ENCODE measurements at places on chromosomes 11 and 22.

GRCh38 chr11:10937385-10937771, 79.5 kb upstream of the ZBED5 start:
- no peak for DNase-seq

GRCh38 chr22:41925783-41926460, 684 bp downstream of the TNFRSF13C start:
- peak; percentile 52 for DNase-seq

- no peak for DNase-seq
Measured at GRCh38 chr11:121367001-121367843, 74.7 kb downstream of the SC5D start.

- no peak for DNase-seq
Measured at GRCh38 chr11:104725796-104726408, 172.4 kb downstream of the CASP12 start.

DNA sequence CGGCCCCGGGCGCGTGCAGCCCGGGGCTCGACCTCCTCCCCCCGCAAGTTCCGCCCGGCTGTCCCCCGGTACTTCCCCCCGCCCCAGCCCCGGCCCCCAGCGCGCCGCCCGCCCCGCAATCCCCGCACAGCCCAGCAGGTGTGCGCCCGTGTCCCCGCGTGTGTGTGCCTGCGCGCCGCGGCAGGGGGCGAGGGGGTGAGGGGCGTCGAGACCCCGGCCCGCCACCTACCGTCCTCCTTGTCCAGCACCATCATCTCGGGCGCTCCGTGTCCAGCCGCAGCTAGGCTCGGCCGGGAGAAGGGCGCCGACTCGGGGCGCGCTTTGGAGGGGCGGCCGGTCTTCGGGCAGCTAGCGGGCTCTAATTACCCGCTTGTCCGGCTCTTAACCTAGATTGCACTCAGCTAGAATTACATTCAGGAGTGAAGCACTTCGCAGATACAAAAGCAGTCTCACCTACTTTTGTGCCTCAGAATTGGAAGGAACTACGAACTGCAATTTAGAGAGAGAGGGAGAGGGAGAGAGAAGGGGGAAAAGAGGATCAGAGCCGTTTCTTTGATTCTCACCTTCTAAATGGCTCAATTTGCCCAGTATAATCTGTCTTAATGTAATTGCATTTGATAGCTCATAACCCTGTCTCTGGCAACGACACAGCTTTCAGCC, 439 bp downstream of the LMO1 start:
- no peak for DNase-seq

GRCh38 chr11:2518111-2518982, 73.5 kb downstream of the KCNQ1 start:
- DNase-seq, result no peak

DNA sequence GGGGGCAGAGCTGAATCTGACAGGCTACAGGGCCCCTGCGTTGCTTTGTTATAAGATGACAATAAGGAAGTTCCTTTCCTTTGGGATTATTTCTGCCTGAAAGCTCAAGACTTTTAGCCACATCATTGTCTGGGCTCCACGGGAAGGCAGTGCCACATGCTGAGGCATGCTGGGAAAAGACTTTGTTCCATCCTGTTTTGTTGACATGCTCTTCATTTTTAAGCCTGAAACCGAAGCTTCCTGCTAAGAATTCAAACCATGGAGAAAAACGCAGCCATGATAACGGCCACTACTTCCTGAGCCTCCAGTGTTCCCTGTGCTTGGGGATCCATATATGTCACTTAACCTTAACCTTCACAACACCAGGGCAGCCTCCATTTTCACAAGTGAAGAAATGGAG, 5.5 kb upstream of the TCF20 start:
- DNase-seq, result no peak

GRCh38 chr11:67252831-67253239, 13.4 kb upstream of the GRK2 start:
- DNase-seq, result no peak

DNA sequence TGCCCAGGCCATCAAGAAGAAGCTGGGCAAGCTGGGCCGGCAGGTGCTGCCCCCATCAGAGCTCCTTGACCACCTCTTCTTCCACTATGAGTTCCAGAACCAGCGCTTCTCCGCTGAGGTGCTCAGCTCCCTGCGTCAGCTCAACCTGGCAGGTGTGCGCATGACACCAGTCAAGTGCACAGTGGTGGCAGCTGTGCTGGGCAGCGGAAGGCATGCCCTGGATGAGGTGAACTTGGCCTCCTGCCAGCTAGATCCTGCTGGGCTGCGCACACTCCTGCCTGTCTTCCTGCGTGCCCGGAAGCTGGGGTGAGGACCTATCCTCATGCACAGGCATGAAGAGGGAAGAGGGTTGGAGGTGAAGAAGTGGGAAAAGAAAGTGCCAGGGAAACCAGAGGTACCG, 5.3 kb upstream of the NHERF4 start:
- DNase-seq, result no peak

- DNase-seq, result no peak
Measured at GRCh38 chr11:133727774-133728173, 117.5 kb downstream of the SPATA19 start.

DNA sequence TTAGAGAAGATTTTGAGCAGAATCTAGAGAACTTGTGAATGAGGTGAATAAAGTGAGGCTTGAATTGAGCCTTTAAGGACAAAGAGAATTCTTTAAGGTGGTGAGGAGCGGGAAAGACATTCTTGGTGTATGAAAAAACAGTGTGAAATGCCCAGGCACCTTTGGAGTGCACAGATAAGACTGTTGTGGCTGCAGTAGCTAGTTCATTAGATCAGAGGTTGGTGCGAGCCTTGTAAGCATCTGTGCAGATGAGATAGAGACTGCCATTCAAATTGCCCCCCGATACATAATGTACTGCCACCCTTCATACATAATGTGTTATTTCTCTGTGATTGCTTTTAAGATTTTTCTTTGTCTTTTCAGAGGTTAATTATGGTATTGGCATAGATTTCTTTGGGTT, 31.3 kb downstream of the ATXN10 start:
- no peak for DNase-seq

DNA sequence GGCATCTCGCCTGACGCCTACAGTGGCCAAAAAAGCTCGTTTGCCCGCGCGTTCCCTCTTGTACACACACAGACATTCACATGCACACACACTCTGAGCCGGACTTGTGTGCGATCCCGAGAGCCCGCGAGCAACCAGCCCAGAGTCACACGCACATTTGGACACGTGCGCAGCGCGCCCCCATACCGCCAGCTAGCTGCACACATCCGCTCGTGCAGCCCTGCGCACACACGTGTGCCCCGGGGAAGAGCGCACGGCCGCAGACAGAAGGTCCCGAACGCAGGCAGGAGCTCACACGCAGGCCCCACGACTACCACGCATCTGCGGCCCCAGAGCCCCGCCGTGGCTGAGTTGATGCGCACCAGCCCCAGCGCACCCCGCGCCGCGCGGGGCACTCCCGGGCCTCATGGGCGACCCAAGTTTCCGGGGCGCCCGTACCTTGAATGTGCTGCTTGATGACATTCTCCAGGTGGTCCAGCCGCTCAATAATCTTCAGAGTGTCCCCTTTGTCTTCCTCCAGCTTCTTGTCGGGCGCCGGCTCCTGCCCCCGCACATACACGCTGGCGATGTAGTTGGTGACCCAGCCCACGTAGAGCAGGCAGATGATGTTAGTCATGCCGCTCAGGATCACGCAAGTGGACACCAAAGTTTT, 758 bp downstream of the GALNT18 start:
- DNase-seq, result no peak

DNA sequence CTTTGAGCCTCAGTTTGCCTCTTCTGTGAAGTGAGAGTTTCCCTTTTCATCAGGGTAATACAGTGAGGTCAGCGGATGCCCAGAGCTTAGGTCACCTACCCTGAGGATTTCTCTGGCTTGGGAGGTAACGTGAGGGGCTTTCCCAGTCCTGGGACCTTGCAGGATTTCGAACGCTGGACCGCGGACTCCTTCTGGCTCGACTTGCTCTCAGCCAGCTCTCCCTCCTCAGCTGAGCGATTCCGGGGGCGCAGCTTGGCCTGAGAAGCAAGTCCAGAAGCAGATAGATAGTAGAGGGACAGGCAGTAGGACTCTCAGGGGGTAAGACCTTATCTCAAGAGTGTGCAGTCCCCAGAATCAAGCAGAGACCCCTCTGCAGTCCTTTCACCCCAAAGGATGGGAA, 24.0 kb downstream of the TNKS1BP1 start:
- no peak for DNase-seq

- DNase-seq, result no peak
Measured at GRCh38 chr11:68020575-68020974, 9.9 kb upstream of the NDUFS8 start.

GRCh38 chr11:19199771-19200170, 2.0 kb downstream of the CSRP3 start:
- no peak for DNase-seq

- peak; percentile 58 for DNase-seq
Measured at GRCh38 chr11:64865286-64866172, 12.9 kb downstream of the EHD1 start.

DNA sequence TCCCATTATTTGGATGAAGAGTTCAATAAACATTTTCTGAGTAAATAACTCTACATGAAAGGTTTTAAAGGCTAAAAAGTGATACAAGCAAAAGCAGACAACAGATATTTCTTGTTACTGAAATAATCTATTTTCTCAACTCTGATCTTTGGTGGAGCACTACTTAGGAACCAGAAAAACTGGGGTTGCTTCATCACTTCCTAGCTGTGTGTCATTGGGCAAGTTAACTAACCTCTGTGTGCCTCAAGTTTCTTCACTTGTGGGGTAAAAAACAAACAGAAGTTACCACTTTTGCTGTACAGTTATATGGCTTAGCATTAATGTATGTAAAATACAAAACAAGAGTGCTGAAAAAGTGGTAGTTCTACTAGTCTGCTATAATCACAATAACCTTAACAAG, 5.6 kb downstream of the MAPK1 start:
- DNase-seq, result no peak

DNA sequence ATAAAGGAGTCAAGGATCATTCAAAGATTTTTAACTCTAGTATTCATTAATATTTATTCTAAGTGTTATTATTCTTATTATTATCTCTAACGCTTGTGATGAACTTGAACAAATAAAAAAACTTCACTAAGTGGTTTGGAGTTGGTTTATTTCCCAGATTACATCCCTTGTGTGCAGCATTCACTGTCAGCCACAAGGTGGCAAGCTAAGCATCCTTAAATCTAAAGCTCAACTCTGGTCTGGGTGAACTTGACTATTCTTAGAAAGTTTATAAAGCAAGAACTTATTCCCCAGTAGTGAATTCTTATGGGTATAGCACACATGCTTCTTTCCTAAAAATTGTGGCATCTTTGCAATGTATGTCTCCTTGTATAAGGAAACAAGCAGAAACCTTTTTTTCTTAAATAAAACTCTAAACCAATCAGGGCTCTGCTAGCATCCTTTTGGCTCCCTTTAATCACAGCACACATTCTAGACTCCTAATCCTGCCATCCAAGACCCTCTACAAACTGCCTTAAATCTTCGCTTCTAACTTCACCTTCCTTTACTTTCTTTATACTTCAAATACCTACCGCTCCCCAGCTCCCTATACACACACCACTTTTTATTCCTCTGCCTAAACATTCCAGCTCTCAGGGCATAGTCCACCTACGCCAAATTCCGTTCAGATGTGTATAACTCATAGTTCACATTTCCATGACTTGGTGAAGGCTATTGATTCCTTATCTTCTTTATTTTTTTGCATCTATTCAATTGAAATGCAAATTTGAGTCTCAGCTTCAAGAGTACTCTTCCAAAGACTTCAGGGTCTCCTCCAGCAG, 1068.8 kb downstream of the DLG2 start:
- DNase-seq, result no peak

GRCh38 chr11:119696378-119697222, 32.4 kb downstream of the NECTIN1 start:
- no peak for DNase-seq

DNA sequence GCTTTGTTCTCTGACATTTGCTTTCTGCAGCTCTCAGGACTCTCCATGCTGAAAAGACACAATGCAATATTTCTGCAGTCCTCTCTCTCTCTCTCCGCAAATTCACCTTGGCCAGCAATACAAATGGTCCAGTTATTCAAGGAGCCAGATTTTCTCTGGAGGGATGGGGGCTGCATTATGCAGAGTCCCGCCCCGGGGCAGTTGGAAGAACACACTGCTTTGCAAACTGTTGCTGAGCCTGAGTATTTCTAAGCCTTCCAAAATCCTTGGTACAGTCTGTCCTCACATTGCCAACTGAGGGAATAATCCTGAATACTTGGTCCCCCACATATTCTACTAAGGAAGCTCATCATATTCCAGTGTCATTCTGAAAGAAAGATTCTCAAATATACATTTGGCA, 94.3 kb upstream of the ZC3H12C start:
- no peak for DNase-seq

- no peak for DNase-seq
Measured at GRCh38 chr22:46060292-46061123, 83.5 kb upstream of the WNT7B start.

- no peak for DNase-seq
Measured at GRCh38 chr11:60756307-60757032, at the start of gene MS4A15. MS4A15 (plus strand) TSS chr11:60756867; CDS start chr11:60763734, 6,867 bp downstream.

- no peak for DNase-seq
Measured at GRCh38 chr11:69141742-69142141, 14.0 kb upstream of the SMIM38 start.

GRCh38 chr11:128342511-128343134, 244.7 kb downstream of the ETS1 start:
- DNase-seq, result peak; percentile 57

GRCh38 chr22:46737105-46737975, 712 bp downstream of the CERK start:
- DNase-seq, result no peak

DNA sequence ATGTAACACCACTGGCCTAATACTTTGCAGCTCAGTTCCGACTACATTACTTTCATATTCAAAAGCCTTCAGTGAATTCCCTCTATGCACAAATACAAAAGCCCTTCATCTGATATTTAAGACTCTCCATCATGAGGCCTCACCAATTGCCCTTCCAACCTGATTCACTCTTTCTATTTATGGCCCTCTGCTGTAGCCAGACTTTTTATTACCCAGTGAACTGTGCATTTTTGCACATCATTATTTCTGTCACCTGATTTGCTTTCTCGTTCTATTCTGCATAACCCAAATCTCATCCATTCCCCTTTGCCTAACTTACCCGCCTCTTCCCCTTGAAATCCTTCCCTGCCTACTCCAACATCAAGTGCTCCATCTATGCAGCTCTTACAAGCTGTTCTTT, 78.3 kb downstream of the BBOX1 start:
- DNase-seq, result no peak

- DNase-seq, result no peak
Measured at GRCh38 chr11:100753571-100753970, 66.5 kb downstream of the ARHGAP42 start.

DNA sequence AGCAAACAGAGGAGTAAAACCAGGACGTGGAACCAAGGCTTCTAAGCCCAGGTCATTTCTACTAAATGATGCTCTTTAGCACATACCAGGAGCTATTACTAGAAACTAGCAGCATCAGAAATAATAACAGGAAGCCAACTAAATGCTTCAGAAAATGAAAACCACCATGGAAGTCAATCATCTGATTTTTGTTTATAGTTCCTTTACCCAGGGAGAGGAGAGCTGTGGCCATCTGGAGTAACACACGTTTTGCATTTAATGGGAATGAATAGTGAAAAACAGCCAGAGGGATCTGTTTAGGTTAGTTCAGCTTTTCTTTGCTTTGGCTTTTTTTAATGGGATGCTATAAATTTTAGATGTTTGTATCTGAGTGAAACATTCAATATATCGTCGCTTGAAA, 250.7 kb upstream of the ARHGAP20 start:
- DNase-seq, result no peak

All from stimulated activated CD4-positive, alpha-beta T cell treated with anti-CD3 and anti-CD28 coated beads, TNF-alpha, amount 100 ng/mL, for 24 hours (primary cell).